Substantia nigra (tissue), 51 donors: ENCODE measurements at places on chromosomes 4 and X.

DNA sequence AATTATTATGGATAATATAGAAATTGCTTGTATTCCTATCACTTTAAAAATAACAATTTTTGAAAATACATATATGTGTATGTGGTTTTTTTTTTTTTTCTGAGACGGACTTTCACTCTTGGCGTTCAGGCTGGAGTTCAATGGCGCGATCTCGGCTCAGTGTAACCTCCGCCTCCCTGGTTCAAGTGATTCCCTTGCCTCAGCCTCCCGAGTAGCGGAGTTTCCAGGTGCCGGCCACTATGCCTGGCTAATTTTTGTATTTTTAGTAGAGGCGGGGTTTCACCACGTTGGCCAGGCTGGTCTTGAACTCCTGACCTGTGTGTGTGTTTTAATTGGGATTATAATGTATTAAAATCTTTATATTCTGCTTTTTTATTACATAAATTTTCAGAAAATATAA is 97.9 kb upstream of the NUDT6 start:
- no peak for DNase-seq

DNA sequence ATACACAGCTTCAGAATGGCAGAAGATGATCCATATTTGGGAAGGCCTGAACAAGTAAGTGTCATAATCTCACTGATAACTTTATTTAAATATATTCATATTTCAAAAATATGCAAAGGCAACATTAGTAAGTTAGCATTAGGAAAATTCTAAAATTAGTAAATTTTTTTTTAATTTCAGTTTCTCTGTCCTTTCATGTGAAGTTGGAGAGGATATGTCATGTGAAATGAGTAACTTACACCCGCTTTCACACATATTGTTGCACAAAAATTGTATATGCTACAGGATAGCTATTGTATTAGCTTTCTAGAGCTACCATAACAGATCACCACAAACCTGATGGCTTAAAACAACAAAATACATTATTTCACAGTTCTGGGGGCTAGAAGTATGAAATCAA is 24.3 kb downstream of the NFKB1 start:
- no peak for DNase-seq

- no peak for DNase-seq
These were observed 3.6 kb downstream of the IRF2 start for GRCh38 chr4:184470785-184471110.

GRCh38 chr4:80077639-80078038 is 4.6 kb upstream of the ANTXR2 start:
- no peak for DNase-seq

GRCh38 chr4:1511441-1512041 is 105.3 kb upstream of the NKX1-1 start:
- no peak for DNase-seq

DNA sequence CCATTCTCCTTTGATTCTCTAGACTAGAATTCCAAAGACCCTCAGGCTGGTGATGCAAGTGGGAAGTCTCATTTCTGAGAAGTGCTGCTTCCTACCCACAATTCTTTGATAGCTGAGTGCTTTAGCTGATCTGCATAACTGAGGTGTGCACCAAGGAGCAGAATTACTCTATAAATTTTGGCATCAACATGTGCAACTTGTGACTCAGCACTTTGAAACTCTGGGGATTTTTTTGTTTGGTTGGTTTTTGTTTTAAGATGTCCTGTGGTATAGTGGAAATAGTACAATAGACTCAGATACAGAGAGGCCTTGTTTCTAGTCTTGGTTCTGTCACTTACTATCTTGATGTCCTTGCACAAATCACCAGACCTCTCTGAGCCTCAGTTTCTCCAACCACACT is 148.4 kb downstream of the AR start:
- DNase-seq = no peak

GRCh38 chr4:119932277-119932676 is 134.4 kb downstream of the MAD2L1 start:
- no peak for DNase-seq

- DNase-seq = no peak
These were observed 1449.6 kb downstream of the C4orf33 start for GRCh38 chr4:130545596-130545995.

DNA sequence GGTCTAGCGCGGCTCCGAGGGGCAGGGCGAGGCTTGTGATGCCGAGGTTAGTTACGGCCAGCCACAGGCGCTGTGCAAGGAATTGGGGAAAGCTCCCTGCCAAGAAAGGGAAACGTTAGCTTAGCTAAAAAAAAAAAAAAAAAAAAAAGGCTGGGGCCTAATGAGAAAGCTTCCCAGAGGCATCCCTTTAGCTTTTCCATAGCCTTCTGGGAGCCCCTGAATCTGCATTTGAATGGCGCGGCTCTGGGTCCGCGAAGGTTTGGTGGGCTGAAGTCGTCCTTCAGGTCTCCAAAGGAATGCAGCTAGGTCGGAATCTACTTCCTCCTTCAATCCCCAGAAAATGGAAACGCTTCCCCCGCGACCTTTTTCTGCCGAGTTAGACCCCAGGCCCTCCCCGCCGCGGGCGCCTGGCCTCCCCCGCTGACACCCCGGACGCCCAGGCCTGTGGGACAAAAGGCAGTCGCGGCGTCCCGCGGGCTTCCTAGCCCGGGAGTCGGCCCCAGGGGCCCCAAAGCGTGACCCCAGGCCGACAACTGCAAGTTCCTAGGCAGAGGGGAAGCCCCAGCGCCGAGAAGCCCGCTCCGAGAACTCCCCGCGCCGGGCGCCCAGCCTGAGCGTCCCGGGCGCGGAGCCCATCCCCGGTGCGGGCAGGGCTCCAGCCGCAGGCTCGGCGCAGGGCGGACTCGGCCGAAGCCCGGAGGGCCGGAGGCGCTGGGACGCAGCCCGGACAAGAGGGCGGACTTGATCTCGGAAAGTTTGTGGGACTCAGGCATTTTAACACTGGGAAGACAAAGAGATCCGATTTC is 605 bp upstream of the FAT1 start:
- no peak for DNase-seq

DNA sequence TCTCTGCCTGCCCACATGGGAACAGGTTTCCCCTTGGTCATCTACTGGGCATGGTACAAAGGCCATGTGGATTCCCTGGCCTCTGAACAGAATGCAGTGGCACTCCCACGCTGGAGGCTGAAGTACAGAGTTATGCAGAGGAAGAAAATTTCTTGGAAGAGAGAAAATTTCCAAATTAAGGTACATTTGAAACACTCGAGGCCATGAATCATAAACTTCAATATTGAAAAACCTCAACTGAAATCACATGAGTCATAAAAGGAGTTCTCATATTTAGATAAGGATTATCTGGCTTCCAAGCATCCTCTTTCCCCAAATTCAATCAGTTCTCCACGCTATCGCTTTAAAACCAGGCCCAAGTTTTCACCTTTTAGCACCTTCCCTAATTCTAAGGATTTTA is 28.1 kb upstream of the TXK start:
- no peak for DNase-seq

GRCh38 chrX:7092543-7092942 is 55.0 kb upstream of the STS start:
- DNase-seq = no peak

- no peak for DNase-seq
These were observed 4.8 kb downstream of the ANXA10 start for GRCh38 chr4:168097161-168097560.

DNA sequence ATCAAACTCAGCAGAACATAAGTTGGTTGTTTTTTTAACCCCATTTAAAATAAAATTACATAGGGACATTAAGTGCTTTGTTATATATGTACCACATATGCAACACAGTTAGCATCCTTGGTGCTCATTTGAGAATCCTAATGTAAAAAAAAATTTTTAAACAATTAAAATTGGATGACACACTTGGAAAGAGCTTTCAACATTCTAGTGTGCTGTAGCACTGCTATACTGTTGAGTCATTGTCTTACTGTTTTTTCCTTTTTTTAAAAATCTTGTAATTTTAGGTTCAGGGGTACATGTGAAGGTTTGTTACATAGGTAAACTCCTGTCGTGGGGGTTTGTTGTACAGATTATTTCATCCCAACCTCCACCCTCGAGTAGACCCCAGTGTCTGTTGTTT is 12.8 kb downstream of the THAP9 start:
- DNase-seq = no peak

- no peak for DNase-seq
These were observed 23.2 kb upstream of the MXD4 start for GRCh38 chr4:2284934-2285612.

DNA sequence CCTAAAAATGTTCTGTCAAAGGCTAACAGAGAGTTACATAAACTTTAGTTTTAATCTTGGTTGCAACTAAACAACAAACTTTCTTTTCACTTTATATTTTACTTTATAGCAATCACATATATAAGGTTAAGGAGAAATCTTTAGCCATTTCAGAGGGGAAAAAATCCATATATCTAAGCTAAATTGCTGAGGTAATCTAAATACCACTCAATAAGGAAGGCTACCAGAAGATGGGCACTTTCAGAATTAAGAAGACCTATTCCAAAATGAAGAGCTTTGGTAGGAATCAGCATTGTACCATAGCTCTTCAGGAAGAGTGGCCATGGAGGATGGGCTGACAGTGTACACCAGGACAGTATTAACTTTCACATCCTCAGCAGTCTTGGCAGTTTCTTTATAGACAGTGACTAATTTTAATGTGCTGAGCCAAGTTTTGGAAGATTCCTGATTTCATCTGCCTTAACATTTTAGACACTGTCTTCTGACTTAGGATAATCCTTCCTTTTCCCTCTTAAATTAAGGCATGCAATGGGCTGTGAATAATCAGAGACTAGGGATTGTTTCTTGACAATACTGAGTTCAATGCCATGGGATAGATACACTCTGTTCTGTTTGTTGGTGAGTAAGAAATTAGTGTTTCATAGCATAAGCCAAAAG is 7.1 kb downstream of the FAT4 start:
- no peak for DNase-seq

DNA sequence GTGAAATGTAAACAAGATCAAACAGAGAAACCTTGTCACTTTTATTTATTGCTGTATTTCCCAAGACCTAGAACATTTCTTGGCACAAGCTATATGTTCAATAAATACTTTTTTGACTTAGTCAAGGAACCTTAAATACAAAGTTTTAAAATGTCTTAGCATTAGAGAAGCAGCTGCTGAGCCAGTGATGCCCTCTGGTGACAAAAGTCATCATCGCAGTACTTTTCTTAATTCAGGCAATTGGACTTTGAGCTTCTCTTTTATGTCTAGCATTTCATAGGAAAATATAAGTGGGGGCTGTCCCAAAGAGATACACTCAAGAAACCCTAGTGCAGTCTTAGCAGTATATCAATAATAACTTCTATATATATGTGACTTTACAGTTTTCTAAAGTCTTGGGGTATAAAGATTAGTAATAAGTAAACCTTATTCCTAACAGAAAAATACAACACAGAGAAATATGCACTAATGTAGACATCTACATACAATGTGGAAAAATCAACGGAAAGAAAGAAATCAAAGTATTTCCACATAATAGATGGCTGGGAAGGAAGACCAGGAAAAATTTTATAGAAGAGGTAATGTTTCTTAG is 118.4 kb downstream of the DTHD1 start:
- DNase-seq = peak; percentile 3

GRCh38 chr4:176358083-176358469 is 38.3 kb downstream of the SPCS3 start:
- no peak for DNase-seq

DNA sequence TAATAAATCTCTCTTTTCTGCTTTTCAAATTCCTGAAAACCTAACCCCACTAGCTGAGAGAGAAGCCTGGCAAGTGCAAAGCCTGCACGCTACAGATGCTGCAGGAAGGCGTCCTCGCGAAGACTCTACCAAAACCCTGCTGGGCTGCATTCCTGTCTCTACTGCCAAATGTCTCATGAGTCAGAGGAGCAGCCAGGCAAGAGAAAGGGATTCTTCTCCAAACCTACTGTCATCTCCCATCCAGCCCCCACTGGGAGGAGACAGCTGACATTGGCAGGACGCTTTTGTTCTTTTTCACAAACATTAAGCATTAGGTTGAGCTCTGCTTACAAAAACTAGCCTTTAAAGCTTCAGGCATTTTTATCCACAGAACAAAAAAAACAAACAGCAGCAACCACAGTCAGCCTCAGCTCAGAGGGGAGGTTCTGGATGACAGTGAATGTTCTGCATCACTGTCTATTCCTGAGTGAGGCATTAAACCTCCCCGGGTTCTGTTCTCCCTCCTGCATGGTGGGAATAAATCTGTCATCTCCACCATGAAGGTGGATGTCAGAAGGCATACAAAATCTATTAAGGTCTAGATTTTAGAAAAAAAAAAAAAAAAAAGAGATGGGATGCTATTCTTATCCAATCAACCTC is 18.0 kb downstream of the CRMP1 start:
- no peak for DNase-seq

- no peak for DNase-seq
These were observed 17.8 kb downstream of the ZCCHC4 start for GRCh38 chr4:25330335-25330734.

DNA sequence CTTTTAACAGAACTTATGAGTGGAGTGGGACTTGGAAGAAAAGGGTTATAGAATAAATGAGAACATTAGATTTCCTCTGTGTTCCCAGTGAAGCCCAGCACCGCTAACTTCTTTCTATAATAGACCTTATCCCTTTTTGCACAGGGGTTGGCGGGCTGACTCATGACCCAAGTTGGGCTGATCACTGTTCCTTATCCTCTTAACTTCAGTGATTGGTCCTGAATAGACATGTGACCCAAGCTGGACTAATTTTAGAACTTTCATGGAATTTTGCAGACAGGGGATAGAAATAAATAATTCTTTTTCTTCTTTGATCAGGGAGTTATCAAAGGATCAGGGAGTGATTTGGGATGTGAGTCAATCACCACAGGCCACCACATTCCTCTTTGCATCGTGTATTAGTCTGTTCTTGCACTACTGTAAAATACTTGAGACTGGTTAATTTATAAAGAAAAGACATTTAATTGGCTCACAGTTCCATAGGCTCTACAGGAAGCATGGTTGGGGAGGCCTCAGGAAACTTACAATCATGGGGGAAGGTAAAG is 75.9 kb downstream of the UCHL1 start:
- no peak for DNase-seq

- no peak for DNase-seq
These were observed 2.4 kb upstream of the EGF start for GRCh38 chr4:109910256-109910655.

DNA sequence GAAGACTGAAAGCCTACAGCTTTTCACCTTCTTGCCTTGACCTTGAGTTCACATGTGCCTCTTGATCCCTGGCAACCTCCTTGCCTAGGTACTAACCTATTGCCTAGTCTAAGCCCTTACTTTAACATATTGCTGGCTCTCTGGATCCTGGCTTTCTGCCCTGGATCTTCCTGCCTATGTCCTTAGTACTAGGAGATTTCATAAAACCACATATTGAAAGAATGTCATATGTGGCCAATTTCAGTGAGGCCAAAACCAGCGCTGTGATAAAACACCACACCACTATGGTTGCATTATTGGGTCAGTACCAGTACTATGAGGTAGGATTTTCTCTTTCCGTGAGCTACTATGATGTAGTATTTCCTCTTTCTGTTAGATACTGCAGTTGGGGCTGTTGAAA is 80.4 kb downstream of the CT47B1 start:
- no peak for DNase-seq

- DNase-seq = no peak
These were observed 49.5 kb upstream of the HELT start for GRCh38 chr4:184968784-184969201.

GRCh38 chrX:15646031-15646430 is 18.6 kb downstream of the CLTRN start:
- no peak for DNase-seq
